ENCODE measurements at places on chromosomes 3 and 15.
A peak's percentile ranks its signal among the peaks of the same experiment; 100 is the strongest.

GRCh38 chr3:58474348-58474911 lies 17.5 kb upstream of the KCTD6 start:
- H3K36me3 ChIP-seq = no peaks in the 10 kb centered on the region
- DNase-seq = no peak
- no peak overlapping the region for H3K27ac ChIP-seq
- H3K4me1 ChIP-seq = no peaks in the 10 kb centered on the region
- no peaks in the 10 kb centered on the region for H3K27me3 ChIP-seq

GRCh38 chr3:119660474-119661440 lies at the start of gene POPDC2:
POPDC2 (minus strand) TSS chr3:119660589; CDS start chr3:119660423, 166 bp downstream.
- H3K4me1 ChIP-seq = peaks cover 14% of the 10 kb centered on the region
- H3K27me3 ChIP-seq = no peaks in the 10 kb centered on the region
- no peaks in the 10 kb centered on the region for H3K36me3 ChIP-seq
- DNase-seq = no peak
- H3K27ac ChIP-seq = peak within 1 kb of the TSS; percentile 68

DNA sequence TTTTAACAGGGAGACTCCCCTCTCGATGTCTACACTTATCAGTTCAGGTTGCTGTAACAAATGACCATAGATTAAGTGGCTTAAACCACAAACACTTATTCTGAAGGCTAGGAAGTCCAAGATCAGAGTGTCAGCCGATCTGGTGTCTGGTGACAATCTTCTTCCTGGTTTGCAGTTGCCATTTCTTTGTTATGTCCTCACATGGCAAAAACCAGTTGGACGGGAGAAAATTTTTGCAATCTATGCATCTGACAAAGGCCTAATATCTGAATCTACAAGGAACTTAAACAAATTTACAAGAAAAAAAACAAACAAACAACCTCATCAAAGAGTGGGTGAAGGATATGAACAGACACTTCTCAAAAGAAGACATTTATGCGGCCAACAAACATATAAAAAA lies 116.9 kb upstream of the FOXB1 start:
- no peak for DNase-seq
- H3K27me3 ChIP-seq = no peaks in the 10 kb centered on the region
- no peak overlapping the region for H3K4me3 ChIP-seq
- no peaks in the 10 kb centered on the region for H3K36me3 ChIP-seq
- H3K4me1 ChIP-seq = no peaks in the 10 kb centered on the region

- no peak for DNase-seq
- no peak overlapping the region for H3K4me3 ChIP-seq
- no peak overlapping the region for H3K27ac ChIP-seq
Observed at GRCh38 chr3:16548721-16549120, 35.2 kb upstream of the RFTN1 start.

GRCh38 chr3:163572856-163573255 lies 1505.4 kb downstream of the SI start:
- DNase-seq = no peak
- no peaks in the 10 kb centered on the region for H3K27me3 ChIP-seq
- H3K27ac ChIP-seq = no peak overlapping the region
- no peaks in the 10 kb centered on the region for H3K4me1 ChIP-seq
- H3K36me3 ChIP-seq = no peaks in the 10 kb centered on the region

DNA sequence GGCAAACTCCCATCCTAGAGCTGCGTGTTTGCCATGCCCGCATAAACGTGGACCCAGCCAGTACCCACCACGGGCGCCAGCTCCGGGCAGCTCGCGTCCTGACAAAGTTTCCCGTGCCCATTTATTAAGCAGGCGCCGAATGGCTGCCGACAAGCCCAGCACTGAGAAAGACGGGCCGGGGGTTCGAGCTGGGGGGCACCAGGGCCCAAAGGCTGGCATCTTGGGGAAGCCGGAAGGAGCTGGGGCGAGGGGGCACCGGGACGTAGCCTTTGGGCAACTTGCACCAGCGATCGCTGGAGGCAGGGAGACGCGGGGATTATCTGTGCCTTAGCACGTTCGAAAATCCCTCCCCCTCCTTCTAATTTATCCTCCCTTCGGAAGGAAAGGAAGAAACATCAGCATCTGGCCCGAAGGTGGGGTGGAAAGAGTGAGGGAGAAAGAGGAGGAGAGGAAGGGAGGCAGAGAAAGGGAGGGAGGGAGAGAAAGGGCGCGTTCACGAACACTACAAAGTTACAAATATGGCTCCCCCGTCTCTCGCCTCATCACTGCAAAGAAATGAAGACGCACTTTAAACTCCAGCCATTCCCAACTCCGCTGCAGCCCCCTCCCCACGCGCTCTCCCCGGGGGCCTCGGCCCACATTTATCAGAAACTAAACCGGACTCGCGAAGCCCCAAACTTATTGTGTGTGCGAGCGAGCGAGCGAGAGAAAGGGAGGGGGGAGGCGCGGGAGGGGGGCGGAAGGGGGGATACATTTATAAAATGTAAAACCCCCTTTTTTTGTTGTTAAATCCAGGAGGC lies 1.0 kb downstream of the ANP32A start:
- H3K36me3 ChIP-seq = no peaks in the 10 kb centered on the region
- no peaks in the 10 kb centered on the region for H3K27me3 ChIP-seq
- H3K4me1 ChIP-seq = peaks cover 25% of the 10 kb centered on the region
- peak overlapping the region; percentile 97 for H3K27ac ChIP-seq

DNA sequence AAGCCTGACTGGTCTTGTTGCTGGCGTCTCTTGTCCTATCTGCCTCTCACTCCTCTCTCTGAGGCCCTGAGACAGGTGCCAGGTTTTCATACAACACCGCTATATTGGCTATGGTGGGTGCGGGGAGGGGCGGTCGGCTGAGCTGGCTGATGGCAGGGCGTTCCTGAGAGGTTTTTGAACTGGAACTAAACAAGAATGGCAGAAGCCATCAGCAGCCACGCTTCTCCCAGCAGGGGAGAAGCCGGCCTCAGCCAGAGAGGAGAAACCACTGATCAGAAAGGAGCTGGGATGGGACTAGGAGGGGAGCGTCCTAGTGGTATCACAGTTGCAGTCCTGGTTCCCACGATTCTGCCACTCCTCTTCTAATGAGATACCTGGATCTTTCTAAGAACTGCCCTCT lies 89.9 kb upstream of the PRR23E start:
- H3K36me3 ChIP-seq = no peaks in the 10 kb centered on the region
- H3K27ac ChIP-seq = no peak overlapping the region
- H3K4me3 ChIP-seq = no peak overlapping the region
- DNase-seq = peak; percentile 28
- H3K4me1 ChIP-seq = no peaks in the 10 kb centered on the region

GRCh38 chr3:124653071-124653796 lies 77.0 kb upstream of the UMPS start:
- peaks cover 80% of the 10 kb centered on the region for H3K36me3 ChIP-seq
- no peak for DNase-seq
- H3K27ac ChIP-seq = no peak overlapping the region
- no peaks in the 10 kb centered on the region for H3K4me1 ChIP-seq
- no peak overlapping the region for H3K4me3 ChIP-seq

GRCh38 chr15:49438962-49439631 lies 16.1 kb downstream of the FGF7 start:
- peak; percentile 66 for DNase-seq
- H3K36me3 ChIP-seq = no peaks in the 10 kb centered on the region
- H3K4me1 ChIP-seq = peaks cover 48% of the 10 kb centered on the region
- H3K27me3 ChIP-seq = no peaks in the 10 kb centered on the region
